NCI-H82 (cell line): ENCODE measurements at places on chromosomes 5 and 9.

GRCh38 chr5:172583931-172584511 is 57.0 kb upstream of the NEURL1B start:
- peak; percentile 6 for DNase-seq

GRCh38 chr9:4725706-4726442 is 15.1 kb downstream of the AK3 start:
- DNase-seq, result no peak

- DNase-seq, result no peak
Observed at GRCh38 chr5:113495422-113495841, 7.2 kb upstream of the MCC start.

- DNase-seq, result peak; percentile 16
Observed at GRCh38 chr9:6409811-6410210, 3.2 kb upstream of the UHRF2 start.

DNA sequence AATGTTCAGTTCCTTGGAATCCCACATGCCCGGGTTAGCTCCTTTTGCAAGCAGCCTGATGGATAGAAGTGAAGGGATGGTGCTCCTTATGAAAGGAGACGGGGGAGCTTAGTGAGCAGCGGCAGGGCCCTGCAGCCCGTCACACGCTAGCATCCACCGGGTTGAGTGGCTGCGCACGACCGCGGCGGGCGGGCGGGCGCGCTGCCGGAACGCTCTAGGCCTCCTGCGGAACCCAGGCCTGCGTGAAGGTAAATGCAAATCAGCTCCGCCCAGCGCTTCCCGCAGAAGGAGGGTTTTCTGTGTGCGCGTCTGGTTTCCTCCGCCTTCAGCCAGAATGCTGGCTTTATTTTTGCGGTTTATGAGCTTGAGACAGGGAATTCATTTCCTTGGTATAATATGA is 19.8 kb downstream of the IL12B start:
- no peak for DNase-seq

GRCh38 chr9:134284273-134284672 is 42.0 kb upstream of the RXRA start:
- no peak for DNase-seq

GRCh38 chr5:175920231-175920811 is 47.8 kb downstream of the THOC3 start:
- no peak for DNase-seq

- DNase-seq, result no peak
Observed at GRCh38 chr5:141558150-141558549, 60.6 kb downstream of the DIAPH1 start.

- DNase-seq, result no peak
Observed at GRCh38 chr5:77354454-77354853, 137.7 kb downstream of the WDR41 start.

DNA sequence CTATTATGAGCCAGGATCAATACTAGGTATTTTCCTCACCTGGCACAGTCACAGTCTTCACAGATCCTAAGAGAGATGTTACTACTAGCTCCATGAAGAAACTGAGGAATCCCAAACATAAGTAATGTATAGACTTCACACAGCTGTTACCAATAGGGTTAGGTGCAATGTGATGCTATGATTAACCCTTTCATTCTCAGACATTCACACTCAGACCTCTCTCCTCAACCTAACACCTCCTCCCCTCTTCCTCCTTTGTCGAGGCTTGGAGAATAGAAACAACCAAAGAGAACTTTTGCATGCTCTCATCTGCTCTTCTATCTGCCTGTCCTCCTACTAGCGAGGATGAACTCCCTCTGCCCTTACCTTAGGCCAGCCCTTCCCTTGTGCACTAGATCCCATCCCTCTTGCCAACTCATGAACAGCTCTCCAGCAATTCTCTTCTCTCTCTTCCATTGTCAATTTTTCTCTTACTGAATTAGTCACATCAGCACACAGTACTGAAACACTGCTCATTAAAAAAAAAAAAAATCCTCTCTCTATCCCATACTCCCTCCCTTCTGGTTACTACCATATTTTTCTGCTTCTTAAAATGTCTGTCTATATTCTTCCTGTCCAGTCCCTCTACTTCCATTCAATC is 47.7 kb downstream of the MAPKAP1 start:
- DNase-seq, result no peak

DNA sequence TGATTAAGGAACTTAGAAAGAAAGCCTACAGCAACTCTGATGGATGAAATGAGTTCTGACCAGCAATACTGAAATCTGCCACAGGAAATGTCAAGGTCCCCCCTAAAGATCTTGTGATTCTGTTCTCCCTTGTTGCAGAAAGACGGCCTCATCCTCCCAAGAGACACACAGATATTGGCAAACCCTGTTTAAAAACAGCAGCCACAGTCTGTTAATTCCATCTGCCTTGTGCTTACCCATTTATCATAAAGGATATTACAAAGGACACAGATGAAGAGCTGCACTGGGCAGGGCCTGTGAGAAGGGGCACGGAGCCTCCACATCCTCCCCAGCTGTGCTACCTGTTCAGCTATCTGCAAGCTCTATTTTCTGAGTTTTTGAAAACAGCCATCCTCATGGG is 15.2 kb downstream of the RAPGEF1 start:
- no peak for DNase-seq

DNA sequence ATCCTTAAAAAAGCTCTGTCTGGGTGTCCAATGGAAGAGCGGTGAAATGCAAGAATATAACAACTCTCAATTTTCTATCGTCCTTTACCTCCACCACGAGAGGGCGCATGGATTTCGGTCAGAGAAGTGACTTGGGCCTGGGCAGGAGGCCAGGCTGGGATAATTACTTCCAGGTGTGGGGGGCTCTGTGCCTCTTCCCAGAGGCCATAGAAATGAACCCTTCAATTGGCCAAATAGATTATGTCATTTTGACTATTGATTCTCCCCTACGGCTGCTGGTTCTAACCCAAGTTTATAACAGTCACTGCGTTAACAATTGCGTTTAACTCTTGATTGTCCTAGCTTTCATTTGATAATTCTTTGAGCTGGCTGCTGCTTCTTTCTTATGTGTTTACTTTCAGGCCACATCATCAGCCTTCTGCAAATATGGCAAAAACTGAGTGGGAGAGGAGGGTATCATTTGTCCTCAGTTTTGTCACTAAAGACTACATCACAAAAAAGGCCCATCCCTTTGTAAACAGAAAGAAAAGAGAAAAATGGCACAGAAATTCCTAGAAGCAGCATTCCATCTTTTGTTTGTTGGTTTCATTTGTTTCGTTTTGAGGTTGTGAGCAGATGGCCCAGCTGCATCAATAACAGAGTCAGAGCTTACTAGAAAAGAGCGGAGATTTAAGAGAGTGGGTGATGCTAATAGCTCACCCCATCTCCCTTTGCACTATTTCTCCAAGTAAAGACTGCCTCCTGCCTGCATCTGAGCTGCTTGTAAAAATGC is 45.4 kb upstream of the ZFR start:
- DNase-seq, result peak; percentile 75

GRCh38 chr9:75001719-75002421 is 26.2 kb downstream of the CARNMT1 start:
- peak; percentile 82 for DNase-seq
